ENCODE measurements at places on chromosomes 12 and 14.

GRCh38 chr14:100910888-100911664 is 7.6 kb upstream of the RTL1 start:
- no peak for DNase-seq

DNA sequence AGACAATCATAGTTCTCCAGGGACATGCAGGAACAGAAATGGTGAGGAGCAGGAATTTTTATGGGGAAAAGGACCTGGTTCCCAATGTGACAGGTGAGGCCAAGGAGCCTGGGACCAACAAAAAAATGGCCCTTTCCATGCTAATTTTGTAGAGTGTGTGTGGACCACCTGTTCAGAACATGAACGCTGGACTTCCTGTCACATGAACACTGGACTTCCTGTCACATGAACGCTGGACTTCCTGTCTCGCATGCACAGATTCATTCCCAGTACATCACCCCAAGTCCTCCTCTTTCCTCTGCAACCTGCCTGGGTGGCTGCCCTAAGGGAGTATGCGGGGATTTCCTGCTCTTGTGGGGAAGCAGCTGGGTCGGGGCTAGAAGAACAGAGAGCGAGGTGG is 10.1 kb downstream of the FGF6 start:
- DNase-seq: no peak

DNA sequence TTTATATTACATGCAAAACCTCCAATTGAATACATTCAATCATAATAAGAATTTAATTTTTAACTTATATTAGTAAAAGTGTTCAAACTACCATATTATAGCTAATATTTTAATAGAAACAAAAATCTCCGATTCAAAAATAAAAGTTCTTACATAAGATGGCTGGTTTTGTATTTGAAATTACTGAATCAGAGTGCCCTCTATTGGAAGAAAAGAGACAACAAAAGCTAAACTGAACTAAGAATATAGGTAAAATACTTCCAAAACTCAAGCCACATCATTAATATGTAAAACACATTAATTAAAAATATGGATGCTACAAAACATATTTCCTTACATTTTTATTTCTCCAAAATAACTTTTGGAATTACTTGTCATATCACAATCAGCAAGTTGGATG is 120.3 kb downstream of the GARIN6 start:
- DNase-seq: peak; percentile 3

- no peak for DNase-seq
Observed at GRCh38 chr12:124841558-124841945, 22.1 kb downstream of the SCARB1 start.

DNA sequence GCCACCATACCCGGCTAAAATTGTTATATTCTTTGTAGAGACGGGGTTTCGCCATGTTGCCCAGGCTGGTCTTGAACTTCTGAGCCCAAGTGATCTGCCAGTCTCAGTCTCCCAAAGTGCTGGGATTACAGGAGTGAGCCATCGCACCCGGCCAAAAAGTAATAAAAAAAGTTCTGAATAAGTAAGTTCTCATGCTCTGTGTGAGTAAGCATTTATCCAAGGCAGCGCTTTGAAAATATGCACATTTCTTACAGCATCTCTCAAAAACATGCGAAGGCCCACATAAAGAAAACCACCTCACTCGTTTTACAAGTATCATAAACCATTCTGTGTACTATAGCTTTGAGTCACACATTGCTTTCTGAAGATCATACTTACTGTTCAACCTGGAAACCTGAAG is 8.6 kb downstream of the GIT2 start:
- no peak for DNase-seq

DNA sequence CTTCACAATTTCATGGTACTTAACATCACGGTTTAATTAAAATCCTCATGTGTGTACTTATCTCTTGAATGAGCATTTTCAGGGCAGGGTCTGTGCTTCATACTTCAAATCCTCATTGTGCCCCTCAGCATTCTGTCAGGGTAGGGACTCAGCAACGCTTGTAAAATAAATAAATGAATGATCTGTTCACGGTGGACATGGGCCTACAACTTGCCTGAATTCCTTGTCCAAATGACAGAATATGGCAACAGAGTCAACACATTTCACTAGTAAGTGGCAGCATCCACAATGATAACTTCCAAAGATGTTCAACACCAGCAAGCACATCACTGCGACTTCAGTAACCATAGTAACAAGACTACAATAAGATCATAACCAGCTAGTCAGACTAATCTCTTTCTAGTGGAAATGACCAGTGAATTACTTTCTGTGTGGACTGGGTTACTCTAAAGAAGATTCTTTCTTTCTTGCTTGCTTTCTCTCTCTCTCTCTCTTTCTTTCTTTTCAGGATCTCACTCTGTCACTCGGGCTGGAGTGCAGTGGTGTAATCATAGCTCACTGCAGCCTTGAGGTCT is 14.5 kb upstream of the GNPTAB start:
- no peak for DNase-seq

- peak; percentile 54 for DNase-seq
Observed at GRCh38 chr12:102879144-102879763, 37.8 kb downstream of the PAH start.

All from NCI-H1930 (cell line).